ENCODE measurements at places on chromosomes 3 and 15.

GRCh38 chr15:27692438-27692837, 406.7 kb downstream of the OCA2 start:
- DNase-seq, result no peak

DNA sequence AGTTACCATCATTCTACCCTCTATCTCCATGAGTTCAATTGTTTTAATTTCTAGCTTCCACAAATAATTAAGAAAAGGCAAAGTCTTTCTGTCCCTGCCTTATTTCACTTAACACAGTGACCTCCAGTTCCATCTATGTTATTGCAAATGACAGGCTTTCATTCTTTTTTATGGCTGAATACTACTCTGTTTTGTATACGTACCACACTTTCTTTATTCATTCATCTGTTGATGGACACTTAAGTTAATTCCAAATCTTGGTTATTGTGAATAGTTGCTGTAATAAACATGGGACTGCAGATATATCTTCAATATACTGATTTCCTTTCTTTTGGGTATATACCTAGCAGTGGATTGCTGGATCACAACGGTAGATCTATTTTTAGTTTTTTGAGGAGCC, 314.1 kb downstream of the SV2B start:
- no peak for DNase-seq

- no peak for DNase-seq
Measured at GRCh38 chr3:157323360-157323759, 113.3 kb upstream of the PTX3 start.

DNA sequence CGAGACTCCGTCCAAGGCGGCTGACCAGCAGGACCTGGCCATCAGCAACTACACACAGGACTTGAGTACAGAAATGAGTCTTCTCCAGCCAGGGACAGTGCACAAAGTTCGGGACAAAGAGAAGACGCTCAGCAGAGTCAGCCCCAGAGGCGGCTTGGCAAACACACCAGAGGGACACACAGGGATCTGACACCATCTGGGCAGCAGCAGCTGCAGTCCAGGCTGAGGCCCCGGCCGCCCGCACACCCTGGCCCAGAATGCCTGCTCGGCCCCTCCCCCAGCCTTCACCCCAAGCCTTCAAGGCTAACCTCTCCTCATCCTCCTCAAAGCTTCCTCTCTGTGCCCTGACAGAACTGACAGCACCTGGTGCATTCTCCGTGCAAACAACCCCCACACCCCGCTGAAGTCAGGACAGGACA, 61.1 kb downstream of the XXYLT1 start:
- DNase-seq, result no peak

GRCh38 chr3:63679186-63679585, 26.7 kb downstream of the SNTN start:
- DNase-seq, result no peak

- DNase-seq, result no peak
Measured at GRCh38 chr3:78022232-78022631, 982.3 kb downstream of the ROBO2 start.

DNA sequence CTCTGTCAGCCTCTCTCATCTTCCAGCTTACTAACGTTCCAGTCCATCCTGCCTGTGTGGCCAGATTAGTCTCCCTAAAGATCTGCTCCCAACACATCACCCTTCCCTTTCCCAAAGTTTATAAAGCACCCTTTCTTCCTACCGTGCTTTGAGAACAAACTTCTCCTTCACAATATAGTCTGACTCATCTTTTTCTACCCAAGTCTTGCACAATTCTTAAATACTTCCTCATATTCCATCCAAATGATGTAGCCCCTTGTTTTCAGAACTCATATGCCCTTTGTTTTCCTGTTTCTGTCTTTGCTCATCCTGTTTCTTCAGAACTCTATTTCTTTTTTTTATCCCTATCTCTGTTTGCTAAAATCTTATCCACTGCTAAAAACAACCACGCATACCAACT, 326.8 kb downstream of the MFSD1 start:
- DNase-seq, result no peak

- no peak for DNase-seq
Measured at GRCh38 chr3:142904639-142905436, 16.0 kb upstream of the PCOLCE2 start.

GRCh38 chr15:40908095-40908494, 13.8 kb downstream of the VPS18 start:
- DNase-seq, result no peak

DNA sequence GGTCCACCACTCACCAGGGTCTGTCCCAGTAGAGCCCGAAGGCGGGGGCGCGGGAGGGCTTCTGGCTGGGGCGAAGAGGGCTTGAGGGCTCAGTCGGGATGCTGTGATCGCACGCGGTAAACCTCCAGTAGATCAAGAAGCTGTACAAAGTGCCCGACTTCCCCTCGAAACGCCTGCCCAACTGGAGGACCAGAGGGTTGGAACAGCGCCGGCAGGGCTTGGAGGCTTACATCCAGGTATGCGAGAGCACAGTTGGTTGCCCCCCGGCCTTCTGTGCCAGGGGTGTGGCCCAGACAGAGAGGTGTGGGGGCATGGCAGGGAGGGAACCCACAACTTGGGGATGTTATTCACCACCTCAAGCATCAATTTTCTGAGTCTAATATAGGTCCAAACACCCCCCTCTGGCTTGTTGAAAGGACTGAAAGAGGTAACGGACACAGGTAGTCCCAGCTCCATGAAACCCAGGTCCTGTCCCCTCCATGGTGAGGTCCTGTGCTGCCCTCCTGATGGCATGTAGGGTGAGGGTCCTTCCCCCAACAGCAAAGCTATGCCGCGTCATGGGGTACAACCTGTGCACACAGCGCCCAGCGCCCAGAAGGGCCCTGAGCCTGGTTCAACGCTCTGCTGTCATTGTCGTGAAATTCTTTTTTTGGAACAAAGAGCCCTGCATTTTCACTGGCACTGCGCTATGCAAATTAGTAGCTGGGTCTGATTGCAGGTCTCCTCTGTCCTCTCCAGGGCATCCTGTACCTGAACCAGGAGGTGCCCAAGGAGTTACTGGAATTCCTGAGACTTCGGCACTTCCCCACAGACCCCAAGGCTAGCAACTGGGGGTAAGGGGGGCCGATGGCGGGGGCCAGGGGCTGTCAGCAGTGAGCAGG, 1.2 kb downstream of the SNX22 start:
- DNase-seq, result no peak

DNA sequence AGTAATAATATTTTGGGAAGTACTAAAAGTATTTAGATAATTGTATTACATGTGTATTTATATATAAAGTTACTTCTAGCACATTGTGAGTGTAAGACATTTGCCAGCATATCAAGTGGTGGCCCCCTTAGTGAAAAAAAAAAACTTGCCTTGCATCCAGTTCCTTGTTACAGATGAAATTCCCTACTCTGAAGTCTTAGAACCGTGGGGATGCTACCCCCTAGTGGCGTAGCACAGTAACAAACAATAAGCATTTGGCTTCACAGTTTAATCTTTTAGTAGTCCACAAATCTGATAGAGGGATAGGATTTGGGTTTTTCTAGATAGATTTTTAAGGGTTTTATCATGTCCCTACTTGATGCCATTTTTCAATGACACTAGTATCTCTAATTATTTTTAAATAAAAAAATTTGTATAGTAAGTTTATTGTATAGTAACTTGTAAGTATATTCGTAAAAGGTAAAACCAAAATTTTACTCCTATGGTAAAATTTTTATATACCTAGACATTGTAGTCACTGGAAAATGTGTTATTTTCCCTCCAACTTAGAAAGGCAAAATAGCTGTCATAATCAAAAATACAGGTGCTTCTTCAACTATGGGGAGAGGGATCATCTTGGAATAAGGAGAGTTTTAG, 14.3 kb downstream of the SMC4 start:
- peak; percentile 38 for DNase-seq

DNA sequence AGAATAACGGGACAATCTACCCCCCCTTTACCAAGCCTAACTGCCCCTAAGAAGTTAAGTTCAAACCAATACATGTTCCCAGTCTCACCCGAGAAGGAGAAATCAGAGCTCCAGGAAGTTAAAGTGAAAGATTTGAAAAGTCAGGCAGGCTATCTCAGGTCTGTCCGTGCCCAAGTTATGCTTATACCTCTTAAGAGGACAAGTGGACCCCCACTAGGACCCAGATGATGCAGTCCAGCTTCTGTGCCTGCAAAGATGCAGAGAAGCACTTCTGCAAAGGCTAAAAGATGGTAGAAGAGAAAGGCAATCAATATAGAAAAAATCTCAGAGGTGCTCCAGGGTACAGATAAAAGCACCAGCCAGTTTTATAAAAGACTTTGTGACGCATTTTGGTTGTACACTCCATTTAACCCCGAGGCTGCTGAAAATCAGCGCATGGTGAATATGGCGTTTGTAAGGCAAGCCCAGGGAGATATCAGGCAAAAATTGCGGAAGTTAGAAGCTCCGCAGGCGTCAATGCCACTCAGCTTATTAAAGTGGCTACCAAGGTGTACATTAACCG, 9.8 kb upstream of the SLC9C1 start:
- DNase-seq, result no peak

DNA sequence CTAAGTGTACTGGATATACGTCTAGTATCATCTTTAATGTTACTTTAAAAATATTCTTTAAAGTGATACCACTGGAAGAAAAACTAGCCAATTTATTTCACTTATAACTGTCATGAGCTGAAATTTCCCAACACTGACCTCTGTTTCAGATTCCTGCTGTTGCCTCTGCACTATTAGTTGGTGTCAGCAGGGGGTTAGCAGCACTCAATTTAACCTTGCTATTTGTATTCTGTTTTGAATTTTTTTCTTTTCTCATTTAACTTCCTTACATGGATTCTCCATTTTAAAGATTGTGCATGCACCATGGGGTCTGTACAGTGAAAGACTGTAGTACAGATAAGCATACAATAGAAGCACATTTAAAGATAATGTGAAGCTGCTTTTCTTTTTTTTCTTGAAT, 169.2 kb downstream of the UBE2E2 start:
- DNase-seq, result no peak

DNA sequence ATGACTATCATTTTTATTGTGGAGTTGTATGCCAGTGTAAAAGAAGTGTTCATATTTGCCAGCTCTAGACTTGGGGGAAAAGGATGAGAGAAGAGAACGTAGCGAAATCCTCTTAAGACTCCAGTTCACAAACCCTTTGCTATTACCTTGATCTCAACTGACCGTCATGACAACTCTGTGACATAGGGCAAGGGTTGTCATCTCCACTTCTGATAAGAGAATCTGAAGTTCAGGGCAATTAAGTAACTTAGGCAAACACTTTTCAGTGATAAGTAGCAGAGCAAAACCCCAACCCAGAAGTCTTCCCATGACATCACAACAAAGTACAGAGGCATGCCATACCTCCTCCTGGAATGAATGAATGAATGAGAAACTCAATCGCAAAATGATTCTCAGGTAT, 40.3 kb upstream of the WNT5A start:
- no peak for DNase-seq

DNA sequence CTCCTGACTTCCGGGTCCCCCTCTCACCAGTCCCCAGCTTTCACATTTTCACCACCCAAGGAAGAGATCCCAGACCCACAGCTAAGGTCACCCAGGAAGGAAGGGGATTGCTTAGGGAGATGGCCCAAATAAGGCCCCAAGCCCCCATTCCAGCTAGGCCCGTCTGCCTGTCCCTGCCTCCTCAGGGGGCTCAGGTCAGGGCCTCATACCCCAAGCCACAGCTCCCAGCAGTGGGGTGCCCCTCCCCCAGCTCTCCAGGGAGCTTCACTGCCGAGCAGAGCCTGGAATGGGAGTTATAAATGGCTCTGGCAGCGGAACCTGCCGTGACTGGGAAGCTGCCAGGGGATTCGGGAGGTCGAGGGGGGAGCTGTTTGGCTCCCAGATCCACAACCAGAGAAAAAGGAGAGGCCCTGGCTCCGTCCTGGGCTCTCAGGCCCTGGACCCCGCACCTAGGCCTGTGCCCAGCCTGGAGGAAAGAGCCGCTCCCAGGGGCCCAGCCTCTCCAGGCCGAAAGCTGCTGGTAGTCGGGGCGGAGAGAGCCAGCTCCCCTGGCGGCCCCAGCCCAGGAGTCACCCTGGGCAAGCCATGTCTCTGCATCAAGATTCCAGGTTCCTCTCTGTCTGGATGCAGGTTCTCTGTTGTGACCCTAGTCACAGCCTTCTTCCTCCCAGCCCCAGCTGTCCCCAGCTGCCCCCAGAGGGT, 550 bp downstream of the CCDC9B start:
- DNase-seq, result no peak

DNA sequence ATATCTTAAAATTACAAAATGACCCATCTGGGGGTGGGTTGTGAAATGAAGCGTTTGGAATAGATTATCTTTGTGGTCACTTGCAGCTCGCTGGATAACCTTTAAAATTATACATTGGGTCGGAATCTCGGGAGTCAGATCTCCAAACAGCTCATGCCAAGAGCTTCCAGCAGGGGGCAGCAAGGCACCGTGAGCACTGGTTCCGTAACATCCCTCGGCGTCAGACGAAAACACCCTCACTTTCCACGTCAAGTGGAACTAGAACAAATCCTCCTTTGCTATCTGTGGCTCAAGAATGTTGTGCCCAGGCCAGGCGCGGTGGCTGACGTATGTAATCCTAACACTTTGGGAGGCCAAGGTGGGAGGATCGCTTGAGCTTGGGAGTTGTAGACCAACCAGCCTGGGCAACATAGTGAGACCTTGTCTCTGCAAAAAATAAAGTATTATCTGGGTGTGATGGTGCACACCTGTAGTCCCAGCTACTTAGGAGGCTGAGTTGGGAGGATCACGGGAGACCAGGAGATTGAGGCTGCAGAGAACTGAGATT, 31.1 kb downstream of the UMPS start:
- DNase-seq, result peak; percentile 59

DNA sequence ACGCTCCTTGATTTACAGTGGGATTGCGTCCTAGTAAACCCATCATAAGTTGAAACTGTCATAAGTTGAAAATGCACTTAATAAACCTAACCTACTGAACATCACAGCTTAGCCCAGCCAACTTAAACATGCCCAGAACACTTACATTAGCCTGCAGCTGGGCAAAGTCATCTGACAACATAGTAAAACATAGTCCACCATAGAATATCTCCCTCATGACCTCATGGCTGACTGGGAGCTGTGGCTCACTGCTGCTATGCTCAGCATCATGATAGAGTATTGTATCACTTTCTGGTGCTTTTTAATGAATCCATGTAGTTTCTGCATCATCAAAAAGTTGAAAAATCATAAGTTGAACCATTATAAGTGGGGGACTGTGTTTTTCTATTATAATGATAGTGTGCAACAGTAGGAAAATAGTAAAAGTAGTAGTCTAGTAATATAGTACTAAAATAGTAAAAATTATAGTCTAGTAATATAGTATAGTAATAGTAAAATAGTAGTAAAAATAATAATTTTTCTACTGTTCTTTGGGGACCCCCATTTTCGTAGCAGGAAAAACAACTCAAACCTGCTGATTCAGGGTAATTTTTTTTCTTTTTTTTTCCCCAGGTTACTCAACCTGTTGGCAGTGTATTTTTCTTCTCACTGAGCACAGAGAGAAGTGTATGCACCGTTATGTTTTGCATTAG, 233.5 kb downstream of the MYRIP start:
- no peak for DNase-seq
